Activated effector memory CD4-positive, alpha-beta T cell treated with anti-CD3 and anti-CD28 coated beads, Interleukin-2, amount 50 U/mL, for 16 hours (primary cell): ENCODE measurements at places on chromosomes 2 and 18.

GRCh38 chr2:79670198-79670597, 157.3 kb downstream of the CTNNA2 start:
- DNase-seq, result no peak

- no peak for DNase-seq
These were observed 35.7 kb downstream of the ACVR1C start for GRCh38 chr2:157592948-157593347.

DNA sequence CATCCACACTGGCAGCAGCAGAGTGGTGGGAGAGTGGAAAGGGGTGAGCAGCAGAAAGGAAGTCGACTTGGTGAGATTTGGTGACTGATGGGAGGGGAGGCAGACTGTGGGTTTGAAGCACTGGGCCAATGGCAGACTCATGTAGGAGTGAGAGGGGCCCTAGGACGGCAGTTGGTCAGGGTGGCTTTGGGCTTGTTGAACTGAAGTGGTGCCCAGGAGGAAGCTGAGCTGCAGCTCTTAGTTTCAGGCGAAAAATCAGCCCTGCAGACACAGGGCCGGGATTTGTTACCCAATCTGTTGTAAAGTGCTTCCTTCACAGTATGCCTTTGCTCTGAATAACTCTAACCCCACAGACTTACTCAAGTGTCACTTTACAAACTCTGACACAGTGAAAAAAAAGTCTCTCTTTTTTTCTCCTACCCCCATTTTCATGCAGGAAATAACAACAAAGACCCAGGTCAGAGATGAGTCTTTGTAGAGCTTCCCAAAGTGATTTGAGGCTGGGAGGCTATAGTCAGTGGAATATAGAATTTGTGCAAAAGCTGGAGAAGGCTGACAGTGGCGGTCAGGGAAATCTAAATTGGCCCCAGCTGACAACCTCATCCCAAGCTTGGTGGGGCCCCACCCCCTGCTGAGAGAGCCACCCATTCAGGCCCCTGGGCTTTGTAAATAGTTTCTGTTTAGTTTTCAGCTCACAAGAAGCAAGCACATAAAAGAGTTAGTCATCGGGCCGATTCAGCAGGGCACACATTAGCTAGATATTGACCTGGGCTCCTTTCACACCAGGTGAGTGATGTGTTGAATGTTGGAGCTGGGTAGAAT, 226.9 kb downstream of the VAPA start:
- DNase-seq, result no peak

DNA sequence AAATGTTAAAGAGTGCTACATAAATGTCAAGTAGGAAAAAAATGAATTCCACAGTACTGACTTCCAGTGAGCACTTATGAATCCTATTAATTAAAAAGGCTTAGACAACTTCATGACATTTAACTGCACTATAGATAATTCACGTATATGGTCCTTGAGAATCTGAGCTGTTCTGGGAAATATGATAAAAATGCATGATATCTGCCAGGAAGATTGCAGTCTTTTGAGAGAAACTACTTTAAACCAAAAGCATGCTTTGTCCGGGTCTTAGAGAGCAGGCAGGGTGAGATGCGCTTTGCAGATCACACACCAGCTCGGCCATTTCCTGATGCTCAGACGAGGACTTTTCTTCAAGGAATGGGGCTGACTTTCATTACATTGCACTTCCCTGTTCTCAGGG, 42.6 kb downstream of the CMPK2 start:
- DNase-seq, result no peak

GRCh38 chr18:58117786-58118403, 73.9 kb downstream of the NEDD4L start:
- DNase-seq, result no peak

DNA sequence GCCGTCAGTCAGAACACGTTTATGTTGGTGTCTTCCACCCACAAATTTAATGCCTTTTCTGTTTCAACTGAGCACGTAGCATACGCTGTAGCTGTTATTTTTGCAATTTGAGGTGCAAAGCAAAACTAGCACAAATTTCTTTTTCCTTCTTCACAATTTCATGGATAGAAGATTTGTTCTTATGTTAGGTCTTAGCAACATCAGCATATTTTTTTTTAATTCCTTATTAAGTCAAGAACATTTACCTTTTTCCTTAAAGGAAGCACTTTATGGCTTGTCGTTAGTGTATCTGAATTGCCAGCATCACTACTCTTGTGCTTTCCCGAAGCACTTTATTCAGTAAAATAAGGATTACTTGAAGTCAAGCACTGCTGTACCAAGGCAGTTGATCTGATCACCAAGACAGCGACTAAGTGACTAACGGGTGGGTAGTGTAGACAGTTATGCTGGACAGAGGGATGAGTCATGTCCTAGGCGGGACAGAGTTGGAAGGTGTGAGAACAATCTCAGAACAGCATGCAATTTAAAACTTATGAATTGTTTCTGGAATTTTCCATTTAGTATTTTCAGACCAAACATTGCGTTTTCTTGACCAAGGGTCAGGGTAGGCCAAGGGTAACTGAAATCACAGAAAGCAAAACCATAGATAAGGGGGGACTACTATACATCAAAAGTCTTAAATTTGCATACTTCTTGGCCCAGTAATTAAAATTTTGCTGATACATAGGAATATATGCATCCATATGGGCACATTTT, 13.3 kb downstream of the BABAM2 start:
- DNase-seq, result no peak
